ENCODE measurements at places on chromosomes 16 and 17.
A peak's percentile ranks its signal among the peaks of the same experiment; 100 is the strongest.

- no peak for DNase-seq
Observed at GRCh38 chr16:12202486-12202885, 226.0 kb downstream of the SNX29 start.

DNA sequence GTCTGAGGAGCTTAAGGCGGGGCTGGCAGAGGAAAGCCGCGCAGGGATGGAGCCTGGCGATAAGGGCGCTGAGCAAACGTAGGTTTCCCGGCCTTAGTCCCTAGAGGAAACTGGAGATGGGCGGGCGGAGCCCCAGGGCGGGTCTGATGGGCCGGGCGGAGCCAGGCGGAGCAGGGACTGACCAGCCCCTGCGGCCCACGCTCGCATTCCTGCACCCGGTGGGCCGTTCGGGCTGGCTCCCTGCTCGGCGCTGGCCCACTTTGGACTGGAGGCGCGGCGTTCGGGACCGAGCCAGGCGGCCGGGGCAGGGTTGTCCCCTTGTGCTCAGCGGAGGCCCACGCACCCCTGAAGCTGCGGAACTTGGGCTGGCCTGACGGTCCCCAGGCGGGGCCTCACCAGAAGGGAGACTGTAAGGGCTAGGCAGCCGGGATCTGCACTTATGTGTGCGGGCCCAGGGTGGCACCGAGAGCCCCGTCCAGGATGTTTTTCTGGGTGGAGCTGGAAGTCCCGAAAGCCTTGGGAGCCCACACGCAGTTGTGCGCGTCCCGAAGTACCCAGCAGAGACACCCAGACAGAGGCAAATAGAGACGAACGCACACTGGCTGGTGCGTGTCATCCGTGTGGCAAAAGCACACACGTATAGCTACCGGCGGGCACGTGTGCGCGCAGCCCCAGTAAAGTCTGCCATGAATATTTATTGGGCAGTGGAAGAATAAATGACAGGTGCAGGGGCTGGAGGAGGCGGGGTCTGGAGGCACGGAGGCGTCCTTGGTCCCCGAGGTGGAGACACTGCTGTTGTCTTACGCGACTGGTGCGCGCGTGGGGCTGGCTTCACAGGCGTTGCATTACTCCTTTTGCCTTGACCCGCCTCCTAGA lies 1.4 kb downstream of the PYDC1 start:
- DNase-seq = no peak

DNA sequence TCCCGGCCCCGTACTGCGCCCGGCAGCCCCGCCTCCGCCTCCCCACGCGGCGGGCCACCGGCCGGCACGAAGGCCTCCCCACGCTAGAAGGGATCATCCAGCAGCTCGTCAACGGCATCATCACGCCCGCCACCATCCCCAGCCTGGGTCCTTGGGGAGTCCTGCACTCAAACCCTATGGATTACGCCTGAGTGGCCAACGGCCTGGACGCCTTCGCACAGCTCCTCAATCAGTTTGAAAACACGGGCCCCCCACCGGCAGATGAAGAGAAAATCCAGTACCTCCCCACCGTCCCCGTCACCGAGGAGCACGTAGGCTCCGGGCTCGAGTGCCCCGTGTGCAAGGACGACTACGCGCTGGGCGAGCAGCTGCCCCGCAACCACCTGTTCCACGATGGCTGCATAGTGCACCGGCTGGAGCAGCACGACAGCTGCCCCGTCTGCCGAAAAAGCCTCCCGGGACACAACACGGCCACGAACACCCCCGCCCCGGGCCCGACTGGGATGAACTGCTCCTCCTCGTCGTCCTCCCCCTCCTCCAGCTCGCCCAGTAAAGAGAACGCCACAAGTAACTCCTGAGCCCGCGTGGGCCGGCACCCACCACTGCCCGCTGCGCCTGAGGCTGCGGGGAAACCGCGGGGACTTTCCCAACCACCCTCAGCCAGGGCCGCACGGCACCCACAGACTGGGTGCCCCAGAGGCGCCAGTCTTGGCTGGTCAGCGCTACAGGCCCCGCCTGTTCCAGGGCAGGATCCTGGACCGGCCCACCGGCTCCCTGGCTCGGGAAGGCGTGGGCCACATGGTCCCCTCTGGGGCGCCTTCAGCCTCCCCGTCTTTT lies 39.0 kb upstream of the AKAP1 start:
- DNase-seq = no peak

GRCh38 chr17:32187271-32187670 lies 45.0 kb downstream of the RHOT1 start:
- DNase-seq = no peak

DNA sequence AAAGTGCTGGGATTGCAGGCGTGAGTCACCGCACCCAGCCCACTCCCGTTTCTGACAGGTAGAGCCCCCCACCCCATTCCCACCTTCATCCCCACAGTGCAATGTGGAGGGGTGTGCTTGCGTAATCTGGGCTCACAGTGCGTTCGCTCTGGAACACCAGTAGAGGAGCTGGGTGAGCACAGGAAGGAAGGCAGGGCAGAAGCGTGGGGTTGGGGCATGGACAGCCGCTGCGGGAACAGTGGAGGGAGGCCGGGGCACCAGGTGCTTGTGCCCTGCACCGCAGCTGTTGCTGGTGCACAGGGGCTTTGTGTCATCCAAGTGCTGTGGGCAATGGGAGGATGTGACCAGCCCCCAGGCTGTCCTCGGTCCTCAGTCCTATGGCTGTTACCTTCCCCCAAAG lies 24.7 kb downstream of the KDM8 start:
- no peak for DNase-seq

DNA sequence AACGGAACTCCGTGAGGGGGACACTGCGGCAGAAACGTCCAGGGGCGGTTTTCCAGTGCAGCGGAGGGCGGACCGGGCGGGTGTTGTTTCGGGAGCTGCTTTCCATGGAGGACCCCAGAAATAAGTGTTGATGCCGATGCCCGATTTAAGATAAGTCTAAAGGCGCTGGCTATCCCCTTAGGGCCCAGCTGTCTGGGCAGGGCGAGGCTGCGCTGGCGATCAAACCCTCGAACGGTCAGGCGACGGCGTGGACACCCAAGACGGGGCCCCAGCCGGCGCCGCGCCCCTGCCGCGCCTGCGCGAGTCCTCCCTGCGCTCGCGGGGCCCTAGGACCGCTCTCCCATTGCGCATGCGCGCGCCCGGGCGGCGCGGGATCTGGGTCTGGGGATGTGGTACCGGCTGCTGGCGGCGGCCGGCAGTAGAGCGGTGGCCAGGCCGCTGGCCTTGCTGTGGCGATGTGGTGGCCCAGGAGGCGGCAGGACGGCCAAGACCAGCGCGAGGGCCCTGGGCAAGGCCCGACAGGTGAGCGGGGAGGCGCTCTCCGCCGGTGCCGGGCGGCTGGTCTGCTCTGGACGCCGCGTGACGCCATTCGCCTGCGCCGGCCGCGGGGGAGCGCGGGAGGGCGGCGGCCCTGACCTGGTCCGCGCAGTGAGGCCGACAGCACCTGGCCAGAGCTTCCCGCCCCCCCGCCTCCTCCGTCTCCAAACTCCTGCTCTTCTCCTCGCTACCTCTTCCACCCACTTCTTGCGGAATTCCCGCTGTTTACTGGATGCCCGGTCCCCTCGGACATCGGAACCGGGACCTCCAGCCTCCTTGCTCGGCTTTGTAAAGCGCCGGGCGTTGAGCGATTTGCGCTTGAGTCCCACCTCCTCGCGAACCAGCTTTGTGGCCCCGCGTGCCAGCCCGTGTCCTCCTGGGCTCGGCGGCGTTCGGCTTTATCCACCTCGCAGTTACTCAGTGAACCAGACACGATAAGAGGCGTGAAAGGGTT lies 24.0 kb downstream of the DEF8 start:
- peak; percentile 96 for DNase-seq

- DNase-seq = no peak
Observed at GRCh38 chr16:81509404-81509803, 64.8 kb downstream of the CMIP start.

- DNase-seq = no peak
Observed at GRCh38 chr17:48472411-48473281, 42.6 kb upstream of the SKAP1 start.

- DNase-seq = no peak
Observed at GRCh38 chr16:86195863-86196630, 297.1 kb downstream of the IRF8 start.

DNA sequence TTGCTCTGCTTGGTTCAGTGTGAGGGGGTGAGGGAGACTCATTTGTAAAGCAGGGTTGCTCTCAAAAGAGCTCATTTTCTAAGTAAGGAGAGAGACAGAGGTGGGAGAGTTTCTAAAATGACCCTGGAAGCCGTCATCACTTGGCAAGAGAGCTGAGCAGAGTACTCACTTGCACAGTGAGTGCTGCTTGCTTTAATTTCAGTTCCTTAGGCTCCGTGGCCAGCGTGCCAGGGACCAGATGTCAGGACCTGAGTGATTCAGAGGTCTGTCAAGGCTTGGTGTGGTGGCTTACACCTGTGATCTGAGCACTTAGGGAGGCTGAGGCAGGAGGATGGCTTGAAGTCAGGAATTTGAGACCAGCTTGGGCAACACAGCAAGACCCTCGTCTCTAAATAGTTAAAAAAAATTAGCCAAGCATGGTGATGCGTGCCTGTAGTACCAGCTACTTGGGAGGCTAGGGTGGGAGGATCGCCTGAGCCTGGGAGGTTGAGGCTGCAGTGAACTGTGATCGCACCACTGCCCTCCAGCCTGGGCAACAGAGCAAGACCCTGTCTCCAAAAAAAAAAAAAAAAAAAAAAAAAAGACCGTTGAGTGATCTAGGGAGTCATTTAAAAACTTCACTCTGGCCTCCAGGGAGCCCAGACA lies 10.7 kb downstream of the ZNF205 start:
- no peak for DNase-seq

- no peak for DNase-seq
Observed at GRCh38 chr17:21263376-21263775, 10.2 kb upstream of the NATD1 start.

- no peak for DNase-seq
Observed at GRCh38 chr16:86370062-86370461, 140.3 kb upstream of the FOXF1 start.

DNA sequence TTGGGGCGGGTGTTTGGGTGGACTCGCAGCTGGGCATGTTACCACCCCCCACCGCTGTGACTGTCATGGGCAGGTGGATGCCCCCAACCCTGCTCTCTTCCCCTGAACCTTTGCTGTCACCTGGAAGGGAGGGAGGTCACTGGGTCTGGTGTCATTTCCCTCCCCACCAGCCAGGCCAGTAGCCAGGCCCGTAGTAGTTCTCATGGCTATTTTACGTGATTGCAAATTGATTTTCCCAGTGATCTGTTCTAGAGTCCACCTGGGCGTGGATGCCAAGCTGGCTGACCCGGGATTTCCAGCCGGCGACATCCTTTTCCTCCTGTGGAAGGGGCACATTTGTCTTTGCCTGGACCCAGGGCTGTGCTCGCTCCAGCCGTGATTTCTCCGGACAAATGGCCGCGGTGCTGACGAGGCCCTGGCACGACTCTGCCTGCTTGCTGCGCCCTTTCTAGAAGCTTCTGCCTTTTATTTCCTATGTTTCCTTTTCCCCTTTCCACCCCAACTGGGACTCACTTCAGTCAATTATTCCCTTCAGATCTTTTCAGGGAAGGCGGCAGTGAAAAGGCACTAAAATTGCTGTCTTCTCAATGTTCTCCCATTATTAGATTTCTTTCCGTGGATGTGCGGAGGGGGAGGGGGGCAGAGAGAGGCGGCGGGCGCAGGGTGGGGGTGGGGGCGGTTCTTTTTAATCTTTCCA lies 226.9 kb upstream of the CIBAR2 start:
- no peak for DNase-seq

DNA sequence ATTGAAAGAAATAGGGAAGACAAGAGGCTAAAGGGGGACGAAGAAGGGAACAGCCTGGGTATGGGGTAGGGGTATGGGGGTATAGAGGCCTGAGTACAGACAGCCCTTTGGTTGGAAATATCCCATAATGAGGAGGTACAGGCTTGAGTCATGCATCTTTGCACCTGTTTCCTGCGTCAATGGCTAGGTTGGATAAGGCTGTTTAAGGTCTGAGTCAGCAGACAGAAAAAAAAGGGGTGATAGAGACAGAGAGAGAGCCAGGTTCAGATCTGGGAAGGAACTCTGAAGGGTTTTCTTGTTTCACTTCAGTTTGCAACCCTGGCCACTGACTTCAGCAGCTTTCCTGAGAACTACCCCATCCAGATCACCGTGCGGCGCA lies 8.5 kb downstream of the FNDC8 start:
- no peak for DNase-seq

DNA sequence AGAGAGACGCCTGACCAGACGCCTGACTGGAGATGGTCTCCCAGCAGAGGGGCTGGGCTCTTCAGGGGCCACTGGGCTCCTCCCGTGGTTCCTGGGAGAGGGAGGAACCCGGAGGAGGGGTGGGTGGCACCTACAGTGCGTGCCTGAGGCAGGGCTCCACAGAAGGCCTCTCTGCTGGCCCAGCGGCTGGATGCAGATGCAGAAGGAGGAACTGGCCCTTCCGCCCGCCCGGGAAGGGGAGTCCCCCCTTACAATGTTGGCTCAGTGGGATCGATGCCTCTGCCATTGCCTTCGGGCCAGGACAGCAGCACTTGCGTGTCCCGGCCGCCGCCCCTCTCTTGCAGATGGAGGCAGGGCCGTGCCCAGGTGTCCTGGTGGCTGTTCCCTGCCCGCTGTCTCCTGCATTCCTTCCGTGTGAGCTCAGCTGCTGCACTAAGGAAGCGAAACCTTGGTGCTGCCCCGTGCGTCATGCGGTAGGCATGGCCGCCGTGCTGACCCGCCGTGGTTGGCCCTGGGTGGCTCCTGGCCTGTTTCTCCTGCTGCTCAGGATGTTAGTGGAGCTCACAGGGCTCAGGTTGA lies 15.1 kb downstream of the BAIAP2 start:
- no peak for DNase-seq

GRCh38 chr17:73397856-73398540 lies 86.2 kb upstream of the CDC42EP4 start:
- no peak for DNase-seq

DNA sequence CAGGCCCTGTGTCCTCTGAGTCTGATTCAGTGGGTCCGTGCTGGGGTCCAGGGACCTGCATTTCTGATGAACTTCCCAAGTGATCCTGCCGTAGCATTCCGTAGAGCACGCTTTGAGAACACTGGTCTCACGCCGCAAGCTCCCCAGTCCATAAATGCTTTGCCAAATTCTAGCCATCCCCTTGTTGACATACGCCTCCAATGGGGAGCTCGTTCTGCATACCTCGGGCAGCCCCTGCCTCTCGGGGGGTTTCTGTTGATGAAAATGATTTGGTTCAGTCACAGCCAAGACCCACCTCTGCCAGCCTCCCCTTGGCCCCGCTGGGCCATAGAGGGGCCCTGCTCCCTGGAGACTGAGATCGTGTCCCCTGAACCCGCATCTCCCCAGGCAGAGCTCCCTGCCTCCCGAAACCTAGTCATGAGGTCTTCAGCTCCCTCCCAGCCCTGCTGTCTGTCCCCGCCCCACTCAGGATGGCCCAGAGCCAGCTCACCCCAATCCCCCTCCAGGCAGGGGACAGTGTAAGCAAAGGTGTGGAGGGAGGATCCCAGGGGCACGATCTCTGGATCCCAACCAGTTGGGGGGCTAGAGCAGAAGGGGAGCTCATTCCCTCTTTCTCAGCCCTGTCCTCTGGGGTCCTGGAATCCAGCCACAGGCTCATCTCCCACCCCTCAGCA lies 16.2 kb upstream of the SPNS2 start:
- no peak for DNase-seq

DNA sequence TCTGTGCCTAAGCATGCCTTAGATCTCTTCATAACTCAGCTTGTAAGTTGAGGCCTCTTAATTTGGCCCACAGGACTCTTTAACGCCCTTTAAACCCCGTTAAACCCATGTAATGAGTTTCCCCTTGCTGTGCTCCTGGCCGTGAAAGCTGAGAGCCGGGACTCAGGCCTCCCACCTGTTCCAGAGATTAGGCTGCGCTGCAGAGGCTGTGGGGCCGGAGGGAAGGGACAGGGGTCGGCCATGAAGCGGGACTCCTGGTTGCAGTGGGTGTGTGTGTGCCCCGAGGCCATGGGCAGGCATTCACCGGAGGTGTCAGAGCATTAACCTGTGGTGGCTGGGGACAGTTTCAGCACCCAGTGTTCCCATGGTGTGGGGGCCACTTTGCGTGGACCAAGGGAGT lies 150.8 kb upstream of the IRX3 start:
- no peak for DNase-seq
